CD4-positive, alpha-beta T cell treated with Interleukin-15 for 4 hours (primary cell): ENCODE measurements at places on chromosomes 6 and 20.

DNA sequence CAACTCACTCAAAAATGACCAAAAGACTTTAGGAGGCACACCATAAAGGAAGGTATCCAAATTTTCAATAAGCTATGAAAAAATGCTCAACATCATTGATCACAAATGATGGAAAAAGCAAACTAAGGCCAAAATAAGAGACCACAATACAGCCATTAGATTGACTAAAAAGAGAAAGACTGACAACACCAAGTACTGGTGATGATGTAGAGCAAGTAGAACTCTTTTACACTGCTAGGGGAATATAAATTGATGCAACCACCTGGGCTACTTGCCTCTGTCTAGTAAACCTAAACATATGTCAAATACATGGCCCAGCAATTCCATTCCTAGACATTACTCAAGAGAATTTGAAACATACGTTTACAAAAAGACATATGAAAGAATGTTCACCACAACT, 148.6 kb downstream of the GRM4 start:
- no peak for DNase-seq

- no peak for DNase-seq
Observed at GRCh38 chr20:2750491-2751251, 49.8 kb downstream of the CPXM1 start.

DNA sequence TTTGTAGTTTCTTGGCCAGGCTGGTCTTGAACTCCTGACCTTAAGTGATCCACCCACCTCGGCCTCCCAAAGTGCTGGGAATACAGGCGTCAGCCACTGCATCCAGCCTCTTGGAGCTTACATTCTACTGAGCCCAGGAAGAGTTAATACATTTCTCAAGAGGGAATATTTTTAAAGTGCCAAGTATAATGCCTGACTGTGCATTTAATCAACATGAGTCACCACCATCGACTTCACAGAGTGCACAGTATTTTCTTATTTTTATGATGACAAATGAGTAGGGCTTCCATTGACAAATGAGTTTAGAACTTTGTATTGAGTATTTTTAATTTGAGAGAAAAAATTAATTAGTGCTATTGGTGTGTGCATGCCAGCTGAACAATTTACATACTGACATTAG, 72.2 kb downstream of the SASH1 start:
- DNase-seq, result no peak

GRCh38 chr6:154993026-154993425, 2.1 kb upstream of the TIAM2 start:
- no peak for DNase-seq

DNA sequence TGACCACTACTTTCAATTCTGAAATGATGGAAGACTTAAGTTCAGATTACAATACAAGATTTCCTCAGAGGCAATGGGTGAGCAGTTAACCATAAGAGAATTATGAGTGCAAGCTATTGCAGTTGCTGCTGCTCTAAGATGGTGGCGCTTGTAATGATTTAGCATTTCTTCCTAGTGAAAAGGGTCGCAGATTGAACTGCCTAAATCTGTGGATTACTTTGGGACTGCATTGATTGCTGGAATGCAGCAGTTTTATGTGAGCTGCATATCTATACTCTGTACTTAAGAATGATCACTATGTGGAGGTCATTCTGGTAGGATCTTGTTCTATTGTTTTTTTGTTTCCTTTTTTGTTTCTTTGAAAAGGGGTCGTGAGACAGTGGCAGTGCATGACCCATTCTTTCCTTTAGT, 5.3 kb downstream of the SCAF8 start:
- DNase-seq, result no peak

- no peak for DNase-seq
Observed at GRCh38 chr6:106165885-106166485, 79.8 kb downstream of the PRDM1 start.

- no peak for DNase-seq
Observed at GRCh38 chr6:124443541-124443940, 518.7 kb upstream of the RNF217 start.

DNA sequence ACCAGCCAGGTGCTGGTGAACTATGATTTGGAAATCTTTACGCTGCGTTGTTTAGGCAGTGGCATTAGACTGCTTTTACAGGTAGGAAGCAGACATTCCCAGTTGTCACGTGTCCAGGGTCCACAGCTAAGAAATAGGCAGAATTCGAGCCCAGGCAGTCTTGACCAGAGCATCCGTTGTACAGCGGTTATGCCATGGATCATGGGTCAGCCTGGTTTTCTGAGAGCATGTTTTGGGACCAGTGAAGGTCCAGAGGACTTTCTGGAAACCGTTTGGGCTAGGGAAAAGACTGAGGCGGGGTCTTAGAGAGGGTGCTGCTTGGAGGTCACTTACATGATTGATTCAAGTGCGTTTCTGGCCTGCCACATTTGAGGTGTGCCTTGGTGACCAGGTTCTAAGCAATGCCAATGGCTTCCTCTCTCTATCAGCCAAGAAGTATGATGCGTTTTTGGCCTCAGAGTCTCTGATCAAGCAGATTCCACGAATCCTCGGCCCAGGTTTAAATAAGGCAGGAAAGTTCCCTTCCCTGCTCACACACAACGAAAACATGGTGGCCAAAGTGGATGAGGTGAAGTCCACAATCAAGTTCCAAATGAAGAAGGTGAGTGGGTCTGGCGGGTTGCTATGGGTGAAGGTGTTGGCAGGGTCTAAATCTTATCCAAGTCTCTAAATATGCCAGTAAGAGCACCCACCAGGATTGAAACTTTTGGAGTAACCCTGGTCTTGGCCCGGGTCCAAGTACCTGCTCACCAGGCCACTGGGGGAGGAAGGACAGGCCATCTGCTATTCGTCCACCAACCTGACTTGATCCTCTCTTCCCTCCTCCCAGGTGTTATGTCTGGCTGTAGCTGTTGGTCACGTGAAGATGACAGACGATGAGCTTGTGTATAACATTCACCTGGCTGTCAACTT, 1.8 kb downstream of the RPL10A start:
- no peak for DNase-seq

- no peak for DNase-seq
Observed at GRCh38 chr20:17295991-17296390, 69.2 kb downstream of the PCSK2 start.

DNA sequence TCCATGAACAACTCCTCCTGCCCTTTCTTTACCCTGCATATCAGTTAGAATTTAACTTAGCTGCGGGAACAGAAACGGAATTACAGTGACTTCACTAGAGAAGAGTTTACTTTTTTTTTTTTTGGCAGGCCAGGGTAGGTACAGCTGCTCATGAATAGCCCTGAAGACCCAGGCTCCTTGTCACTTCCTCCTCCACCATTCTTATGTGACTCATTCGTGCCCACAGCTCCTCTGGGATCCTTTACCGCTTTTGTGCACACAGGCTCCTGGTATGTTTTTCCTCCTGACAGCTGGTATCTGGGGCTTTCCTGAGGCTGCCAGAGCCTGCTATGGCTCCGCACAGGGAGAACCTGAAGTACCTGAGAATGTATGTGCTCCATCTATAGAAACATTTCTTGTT, 3.9 kb upstream of the KCNS1 start:
- no peak for DNase-seq

- DNase-seq, result no peak
Observed at GRCh38 chr6:140462453-140463311, 1088.2 kb upstream of the CITED2 start.

DNA sequence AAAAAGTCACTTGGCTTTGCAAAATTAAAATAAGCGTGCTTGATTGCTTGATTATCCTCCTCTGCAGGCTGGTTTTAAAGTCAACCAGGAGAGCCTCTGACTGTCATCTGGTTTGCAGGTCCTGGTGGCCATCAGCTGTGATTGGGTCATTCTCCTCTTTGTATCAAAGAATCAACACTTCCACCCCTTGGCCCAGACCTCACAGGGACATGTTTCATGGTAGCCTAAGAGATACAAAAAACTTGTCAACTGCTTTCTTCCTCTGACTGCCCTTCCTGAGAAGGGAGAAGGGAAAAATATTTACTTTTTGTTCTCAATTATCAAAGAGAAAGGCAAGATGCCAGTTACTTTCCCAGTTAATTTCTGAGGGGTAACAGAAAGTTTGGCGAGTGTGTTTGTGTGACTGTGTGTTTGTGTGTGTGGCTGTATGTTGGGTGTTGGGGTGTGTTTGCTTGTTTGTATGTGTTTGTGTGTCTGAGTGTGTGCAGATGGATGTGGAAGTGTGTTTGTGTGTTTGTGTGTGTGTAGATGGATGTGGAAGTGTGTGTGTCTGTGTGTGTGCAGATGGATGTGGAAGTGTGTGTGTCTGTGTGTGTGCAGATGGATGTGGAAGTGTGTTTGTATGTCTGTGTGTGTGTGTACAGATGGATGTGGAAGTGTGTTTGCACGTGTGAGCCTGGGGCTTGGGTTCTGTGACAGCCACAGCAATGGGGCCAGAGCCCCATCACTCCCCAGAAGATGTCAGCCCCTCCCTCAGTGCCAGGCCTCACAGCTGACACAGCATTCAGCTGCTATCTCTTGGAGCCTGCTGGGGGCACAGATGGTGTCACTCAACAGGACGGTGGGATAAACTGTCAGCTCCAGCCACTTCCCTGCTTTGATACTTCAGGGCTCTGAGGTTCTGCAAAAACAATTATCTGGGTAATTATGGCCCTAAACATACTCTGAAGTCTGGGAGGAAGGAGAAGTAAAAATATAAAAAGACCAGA, 98.6 kb upstream of the RNF24 start:
- DNase-seq, result no peak

DNA sequence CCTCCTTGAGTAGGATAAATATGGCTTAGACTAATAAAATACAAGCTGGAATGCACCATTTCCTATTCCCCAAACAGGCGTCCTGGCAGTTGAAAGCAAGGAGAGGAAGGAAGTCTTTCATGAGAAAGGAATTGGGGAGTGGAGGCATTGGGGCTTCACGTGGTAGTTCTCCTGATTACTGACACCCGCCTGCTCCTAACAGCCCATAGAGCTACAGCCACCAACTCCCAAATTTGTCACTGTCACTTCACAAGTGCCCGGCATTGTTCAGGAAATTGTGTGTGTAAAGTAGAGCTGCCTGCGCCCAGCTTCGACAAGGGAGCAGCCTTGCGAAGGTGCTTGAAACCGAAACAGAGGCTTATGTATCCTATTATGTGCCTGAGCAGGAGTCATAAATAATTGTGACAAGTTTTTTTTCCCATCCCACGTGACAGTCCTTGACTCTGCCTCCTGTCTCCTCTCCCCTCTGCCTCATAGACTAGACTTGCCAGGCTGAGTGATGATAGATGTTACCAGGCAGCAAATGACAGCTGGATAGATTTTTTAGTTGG, 301.7 kb upstream of the ZFP64 start:
- DNase-seq, result peak; percentile 1

DNA sequence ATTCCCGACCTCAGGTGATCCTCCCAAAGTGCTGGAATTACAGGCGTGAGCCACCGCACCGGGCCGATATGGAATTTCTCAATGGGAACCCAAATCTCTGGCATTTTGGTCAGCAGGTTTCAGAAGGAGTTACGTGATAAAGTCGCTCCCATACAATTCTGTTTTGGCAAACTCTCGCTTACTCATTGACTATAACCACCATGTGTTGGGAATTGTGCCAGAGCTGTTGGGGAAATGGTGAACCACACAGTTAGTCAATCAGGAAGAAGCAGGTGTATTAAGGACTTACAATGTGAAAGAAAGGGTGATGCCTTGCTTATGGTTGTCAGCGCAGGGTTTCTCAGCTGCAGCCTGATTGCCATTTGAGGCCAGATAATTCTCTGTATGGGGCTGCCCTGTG, 410.5 kb downstream of the QKI start:
- no peak for DNase-seq

GRCh38 chr20:35856866-35857265, 85.1 kb downstream of the PHF20 start:
- DNase-seq, result no peak

DNA sequence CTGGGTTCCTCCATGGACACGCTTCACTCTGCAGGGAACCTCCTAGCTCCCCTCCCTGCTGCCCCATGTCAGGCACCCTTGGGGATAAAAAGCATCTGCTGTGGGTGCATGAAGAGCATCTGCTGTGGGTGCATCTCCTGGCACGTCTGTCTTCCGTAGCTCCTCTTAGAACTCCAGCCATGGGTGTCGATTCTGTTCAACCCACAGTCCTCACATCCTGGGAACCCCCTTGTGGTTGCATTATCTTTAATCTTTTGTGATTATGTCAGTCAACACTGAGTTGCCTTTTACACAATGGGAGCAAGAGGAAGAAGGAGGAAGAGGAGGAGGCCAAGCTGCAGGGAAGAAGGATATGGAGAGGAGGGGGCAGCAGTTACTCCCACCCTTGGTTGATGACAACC, 24.1 kb upstream of the CCR6 start:
- DNase-seq, result peak; percentile 39

GRCh38 chr20:23059846-23060245, 10.4 kb upstream of the THBD start:
- DNase-seq, result no peak

- DNase-seq, result no peak
Observed at GRCh38 chr6:3032986-3033385, 33.3 kb downstream of the NQO2 start.
